Stimulated activated CD8-positive, alpha-beta memory T cell treated with anti-CD3 and anti-CD28 coated beads, Interleukin-7, amount 100 ng/mL, for 1 hour (primary cell): ENCODE measurements at places on chromosomes 6 and 20.

- no peak for DNase-seq
These were observed 56.4 kb upstream of the RPS6KA2 start for GRCh38 chr6:166683477-166683876.

DNA sequence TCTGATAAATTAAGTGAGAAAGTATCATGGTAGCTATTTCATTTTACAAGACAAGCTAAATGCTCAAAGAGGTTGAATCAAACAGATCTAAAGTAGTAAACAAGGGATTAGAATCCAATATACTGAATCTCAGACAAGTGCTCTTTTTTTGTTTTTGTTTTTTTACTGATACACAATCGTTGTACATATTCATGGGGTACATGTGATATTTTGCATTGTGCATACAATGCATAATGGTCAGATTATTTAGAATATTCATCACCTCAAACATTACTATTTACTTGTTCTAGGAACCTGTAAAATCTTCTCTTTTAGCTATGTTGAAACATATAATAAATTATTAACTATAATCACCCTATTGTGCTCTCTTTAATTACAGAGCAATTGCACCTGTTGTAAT lies 57.0 kb upstream of the HCRTR2 start:
- DNase-seq, result no peak

- DNase-seq, result no peak
These were observed 43.0 kb downstream of the TSPYL4 start for GRCh38 chr6:116210750-116211425.

DNA sequence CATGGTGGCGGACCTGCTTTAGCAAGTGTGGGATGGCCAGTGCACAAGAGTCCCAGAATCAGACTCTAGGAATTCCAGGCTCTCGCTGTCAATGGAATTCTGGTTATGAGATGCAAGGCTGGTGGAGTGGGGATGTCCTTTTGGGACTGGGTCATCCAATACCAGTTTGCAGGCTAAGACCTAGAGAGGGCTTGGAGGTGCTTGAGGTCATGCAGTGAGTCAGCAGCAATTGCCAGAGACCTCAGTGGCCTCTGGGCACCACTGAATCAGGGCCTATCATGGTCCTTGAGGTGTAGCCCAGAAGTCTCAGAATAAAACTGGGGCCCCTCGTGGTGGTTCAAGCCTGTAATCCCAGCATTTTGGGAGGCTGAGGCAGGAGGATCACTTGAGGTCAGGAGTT lies 1.4 kb upstream of the SCRT2 start:
- no peak for DNase-seq
